Activated CD8-positive, alpha-beta memory T cell treated with anti-CD3 and anti-CD28 coated beads for 1 hour (primary cell): ENCODE measurements at places on chromosomes 13 and 19.

DNA sequence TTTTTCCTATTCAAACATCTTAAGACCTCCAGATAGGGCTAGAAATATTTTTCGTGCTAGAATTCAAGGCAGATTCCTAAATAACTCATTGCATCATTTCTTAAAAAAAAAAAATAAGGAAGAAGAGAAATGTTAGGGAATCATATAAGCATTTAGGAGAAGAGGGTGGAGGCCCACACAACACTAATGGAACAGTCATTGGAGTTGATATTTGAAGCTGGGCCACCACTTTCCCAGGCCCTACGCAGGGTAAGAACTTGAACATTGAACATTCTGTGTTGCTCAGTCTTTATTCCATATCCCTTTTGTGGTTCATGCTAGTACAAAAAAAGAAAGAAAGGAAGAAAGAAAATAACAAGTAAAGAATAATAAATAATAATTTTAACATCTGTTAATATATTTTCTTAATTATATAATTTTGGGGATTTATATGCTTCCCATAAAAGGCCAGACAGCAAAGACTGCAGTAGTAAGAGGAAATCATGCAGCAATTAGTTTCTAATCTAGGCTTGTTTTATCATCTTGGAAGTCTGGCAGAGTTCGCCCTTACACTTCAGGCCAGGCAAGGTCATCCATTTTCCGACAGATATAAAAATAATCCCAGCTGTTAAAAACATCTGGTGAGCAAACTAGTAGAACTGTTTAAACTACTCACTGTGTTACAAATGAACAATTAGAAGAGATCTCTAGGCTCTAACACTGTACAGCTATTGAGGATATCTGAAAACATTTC lies 127.7 kb downstream of the FRY start:
- no peak for DNase-seq

- no peak for DNase-seq
Measured at GRCh38 chr13:111282997-111283396, 37.4 kb upstream of the TEX29 start.

DNA sequence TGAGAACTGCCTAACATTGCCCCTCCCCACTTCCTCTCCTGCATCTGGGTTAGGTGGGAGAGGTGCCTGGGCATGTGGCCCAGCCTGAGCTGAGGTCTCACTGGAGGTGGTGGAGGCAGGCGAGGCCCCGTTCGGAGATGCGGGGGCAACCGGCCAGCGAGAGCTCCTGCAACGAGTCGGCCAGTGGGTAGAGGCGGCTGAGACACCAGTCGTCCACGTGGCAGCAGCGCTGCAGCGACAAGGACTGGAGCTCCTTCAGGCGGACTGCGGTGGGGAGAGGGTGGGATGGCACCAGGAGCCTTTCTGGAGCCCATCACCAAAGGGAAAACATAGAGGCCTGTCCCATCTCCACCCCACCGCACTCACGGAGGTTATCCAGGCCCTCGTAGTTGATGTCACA lies 6.0 kb upstream of the B3GNT8 start:
- DNase-seq: no peak

- DNase-seq: no peak
Measured at GRCh38 chr13:71879129-71879535, 12.1 kb upstream of the DACH1 start.

GRCh38 chr13:106551751-106552150 lies 16.2 kb downstream of the ARGLU1 start:
- no peak for DNase-seq

DNA sequence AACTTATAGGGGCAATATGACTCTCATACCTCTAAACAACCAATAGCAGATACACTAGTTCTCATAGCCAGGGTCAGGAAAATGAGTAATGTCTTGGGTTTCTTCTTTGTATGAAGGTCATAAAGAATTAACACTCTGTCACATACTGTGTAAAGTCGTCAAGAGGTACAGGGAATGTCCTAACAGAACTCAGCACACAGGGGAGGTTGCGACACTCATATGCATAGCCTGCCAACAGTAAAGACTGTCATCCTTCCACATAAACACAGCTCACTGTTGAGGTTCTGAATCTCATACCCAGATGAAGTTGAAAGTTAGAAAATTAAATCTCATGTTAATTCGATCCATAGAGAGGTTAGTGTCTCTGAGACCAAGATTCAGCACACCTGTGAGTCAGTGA lies 34.2 kb upstream of the ZNF254 start:
- no peak for DNase-seq

DNA sequence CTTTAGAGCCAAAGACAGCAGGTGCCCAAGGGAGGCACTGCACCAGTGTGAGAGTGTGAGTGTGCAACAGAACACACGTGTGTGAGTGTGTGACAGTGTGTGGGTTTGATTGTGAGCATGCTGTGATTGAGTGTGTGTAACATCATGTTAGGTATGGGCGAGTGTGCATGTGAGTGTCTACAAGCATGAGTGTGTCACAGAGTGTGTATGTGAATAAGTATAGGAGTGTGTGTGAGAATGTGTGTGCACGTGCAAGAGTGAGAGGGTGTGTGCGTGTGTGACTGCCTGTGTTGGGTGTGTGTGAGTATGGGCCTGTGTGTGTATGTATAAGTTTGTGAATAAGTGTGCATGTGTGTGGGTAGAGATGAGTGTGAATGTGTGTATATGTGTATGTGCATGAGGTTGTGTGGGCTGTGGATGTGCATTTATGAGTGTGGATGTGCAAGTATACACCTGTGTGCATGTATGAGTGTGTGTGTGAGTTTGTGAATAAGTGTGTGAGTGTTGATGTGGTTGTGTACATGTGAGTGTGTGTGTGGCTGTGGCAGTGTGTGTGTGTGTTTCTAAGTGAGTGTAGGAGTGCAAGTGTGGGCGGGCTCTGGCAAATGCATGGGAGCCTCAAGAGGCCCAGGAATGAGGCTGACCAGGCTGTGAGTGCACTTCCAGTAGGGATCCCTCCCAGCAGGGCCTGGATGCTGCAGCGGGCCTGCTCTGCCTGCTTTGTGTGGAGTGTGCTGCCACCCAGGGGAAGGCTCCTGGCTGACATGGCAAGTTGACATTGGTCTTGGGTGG lies 198.4 kb downstream of the COL4A1 start:
- DNase-seq: no peak
